ENCODE measurements at places on chromosomes 4 and X.

GRCh38 chr4:3807822-3808496, 41.8 kb downstream of the ADRA2C start:
- DNase-seq: no peak

DNA sequence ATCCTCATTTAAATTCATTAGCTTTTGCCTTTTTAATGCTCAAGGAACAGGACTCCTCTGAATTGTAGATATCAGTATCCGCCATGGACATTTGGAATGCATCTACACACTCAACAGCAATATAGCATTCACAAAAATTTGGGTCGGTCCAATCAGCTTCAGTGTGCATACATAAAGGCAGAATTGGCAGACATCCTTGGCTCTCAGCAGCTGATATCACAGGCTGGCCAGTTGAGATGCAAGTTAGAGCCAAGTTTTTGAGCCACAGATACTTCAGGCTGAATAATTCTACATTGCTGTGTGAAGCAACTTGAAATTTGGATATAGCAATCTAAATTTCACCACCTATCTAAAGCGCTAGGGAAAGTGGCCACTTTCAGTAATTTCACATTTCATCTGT, 821.1 kb downstream of the PCDH19 start:
- no peak for DNase-seq

DNA sequence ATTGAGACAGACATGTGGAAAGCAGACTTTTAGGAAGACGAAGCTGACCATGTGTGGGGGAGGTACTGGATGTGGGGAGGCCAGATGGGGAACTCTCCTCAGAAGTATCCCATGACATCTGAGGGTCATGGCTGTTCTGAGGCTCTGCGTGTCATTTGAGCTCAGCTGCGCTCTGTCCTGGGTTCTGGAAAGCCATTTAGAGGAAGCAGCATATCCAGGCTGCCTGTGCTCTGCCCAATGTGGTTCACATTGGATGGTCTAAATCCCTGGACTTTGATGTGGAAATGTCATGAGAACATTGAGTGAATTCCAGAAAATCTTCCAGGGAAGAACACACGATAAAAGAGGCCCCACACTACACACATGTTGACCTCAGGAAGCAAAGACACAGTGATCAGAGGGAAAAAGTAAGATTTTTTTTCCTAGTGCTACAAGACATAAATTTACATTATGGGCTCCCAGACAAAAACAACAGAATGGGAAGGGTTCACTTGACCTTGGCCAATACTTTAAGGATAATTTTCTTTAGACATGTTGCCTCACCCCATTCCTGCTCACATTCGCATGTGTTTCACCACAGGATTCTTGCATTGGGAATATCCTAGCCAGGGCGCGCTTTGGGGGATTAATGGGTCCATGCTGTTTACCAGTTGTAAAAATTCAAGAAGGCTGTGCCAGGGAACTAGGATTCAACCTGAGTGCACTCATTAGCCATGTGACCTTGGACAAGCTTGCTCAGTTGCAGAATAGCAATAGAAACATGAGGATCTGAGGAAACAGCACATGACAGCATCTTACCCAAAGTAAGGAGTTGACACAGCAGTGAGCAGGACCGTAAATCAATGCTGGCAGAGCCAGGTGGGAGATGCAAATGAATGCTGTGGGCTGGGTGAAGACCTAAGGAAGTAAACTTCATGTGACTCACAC, 73.2 kb upstream of the C1QTNF7 start:
- no peak for DNase-seq

DNA sequence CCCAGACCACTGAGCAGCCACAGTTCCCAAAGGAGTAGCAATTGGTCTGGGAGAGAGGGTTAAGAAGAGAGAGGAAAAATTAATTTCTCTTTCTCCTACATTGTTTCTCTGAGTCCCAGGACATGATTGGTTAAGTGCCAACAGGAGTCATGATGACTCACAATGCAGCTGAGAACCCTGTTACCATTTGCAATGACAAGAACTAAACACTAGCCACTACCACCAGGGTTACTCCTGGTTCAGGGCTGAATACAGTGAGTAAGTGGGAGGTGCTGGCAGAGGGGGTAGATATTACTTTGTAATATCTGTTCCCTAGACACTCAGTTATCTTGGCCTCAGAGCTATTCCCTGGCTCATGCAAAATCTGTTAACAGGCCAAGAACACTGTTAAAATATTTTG, 18.0 kb downstream of the ETDC start:
- no peak for DNase-seq

DNA sequence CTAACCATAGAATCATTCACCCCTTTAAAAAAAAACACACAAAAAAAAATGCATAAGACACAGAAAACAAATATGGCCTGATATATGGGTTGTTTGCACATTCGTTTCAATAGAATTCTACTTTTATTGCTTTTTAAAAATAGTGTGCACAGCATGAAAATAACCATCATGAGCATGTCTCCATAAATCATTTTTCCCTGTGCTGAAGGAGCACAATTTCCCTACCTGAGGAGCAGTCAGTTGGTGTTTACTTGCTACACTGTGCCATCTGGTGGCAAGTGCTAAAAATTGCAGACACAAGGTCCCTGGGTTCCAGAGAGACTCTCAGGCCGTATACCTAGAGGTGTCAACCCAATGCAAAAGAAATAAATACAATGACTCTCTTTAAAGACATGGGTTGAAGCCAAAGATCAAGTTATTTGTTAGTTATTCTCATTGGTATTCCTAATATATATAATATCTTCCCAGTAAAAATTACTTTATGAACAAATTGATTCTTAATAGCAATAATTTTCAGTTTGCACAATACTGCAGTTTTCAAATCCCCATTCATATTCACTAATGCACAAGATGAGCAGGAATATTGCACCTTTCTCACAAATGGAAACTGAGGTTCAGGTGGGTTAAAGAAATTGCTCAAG, 551.4 kb downstream of the IQCM start:
- peak; percentile 65 for DNase-seq

- DNase-seq: peak; percentile 58
These were observed 73.4 kb upstream of the STOX2 start for GRCh38 chr4:183831683-183832082.

DNA sequence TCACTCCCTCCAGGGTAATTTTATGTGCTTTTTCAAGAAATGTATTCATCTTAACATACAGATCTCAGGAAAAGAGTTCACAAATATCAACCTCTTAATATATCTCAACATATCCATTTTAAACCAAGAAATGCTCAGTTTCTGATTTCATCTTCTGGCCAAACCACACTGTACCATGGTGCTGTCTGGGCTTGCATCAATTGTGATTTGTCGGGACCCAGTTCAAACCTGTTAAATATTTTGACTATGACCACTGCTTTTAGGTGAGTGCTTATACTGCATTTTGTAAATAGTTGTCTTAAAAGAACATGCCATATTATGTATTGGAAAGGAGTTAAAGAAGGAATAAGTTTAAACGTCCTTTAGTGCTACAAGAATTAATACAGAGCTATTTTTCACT, 352.1 kb downstream of the SPOCK3 start:
- DNase-seq: no peak

DNA sequence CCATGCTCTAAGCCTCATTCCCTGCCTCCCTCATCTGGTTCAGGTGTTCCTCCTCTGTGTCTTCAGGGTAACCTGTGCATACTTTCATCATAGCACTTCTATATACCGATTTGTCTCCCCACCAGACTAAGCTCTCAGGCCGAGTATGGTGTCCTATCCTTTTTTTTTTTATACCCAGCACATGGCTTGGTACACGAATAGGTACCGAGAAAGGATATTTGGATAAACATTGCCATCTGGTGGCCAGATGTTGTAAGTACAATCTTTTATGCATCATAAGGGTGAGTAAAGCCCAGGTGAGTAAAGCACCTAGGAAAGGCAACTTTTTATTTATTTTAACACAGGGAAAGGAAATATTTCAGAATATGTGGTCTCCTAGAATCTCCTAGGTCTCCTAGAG, 68.4 kb downstream of the MID2 start:
- peak; percentile 70 for DNase-seq

GRCh38 chrX:2321411-2321810, 179.4 kb downstream of the DHRSX start:
- no peak for DNase-seq

DNA sequence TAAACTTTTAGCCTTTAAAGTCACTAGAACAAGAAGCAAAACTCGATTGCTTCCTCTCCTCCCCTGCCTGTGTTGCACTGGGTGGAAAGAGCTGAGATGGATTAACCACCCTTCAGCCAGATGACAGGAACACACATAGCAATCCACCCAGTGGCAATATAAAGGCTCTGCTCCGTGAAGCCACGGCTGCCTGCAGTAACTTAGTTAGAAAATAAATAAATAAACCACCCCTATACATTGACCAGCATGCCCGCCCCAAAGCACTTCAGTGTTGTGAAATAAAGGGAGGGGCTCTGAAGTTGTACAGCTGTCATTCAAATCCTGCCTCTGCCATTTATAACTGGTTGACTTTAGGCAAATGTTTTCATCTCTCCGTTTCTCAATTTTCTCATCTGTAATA, 217.1 kb upstream of the LDB2 start:
- DNase-seq: no peak

Measured in hematopoietic multipotent progenitor cell treated with erythropoietin and hydrocortisone succinate and interleukin-3 and kit ligand, for 4 days (in vitro differentiated cells).